RWPE1 (cell line): ENCODE measurements at places on chromosomes 3 and 15.

GRCh38 chr3:113084777-113085176 is 94.0 kb downstream of the GTPBP8 start:
- peak; percentile 32 for DNase-seq

GRCh38 chr3:5809586-5810246 is 622.2 kb downstream of the EDEM1 start:
- DNase-seq: no peak

DNA sequence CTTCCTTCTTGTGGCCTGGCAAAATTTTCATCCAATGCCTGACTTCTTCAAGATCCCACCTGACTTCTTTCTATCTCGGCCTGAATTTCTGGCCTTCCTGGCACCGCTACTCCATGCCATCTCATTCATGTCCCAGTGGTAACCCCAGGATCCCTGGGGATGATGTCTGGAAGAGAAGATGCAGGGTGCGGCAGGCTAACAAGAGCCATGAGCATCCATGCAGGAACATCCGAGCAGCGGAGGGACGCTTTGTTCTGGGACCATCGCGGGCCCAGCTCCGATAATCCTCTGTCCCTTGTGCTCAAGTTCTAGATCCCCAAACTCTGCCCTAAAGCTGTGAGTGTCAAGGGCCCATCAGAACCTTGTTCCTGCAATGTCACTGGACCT is 10.9 kb downstream of the MYL3 start:
- DNase-seq: no peak

DNA sequence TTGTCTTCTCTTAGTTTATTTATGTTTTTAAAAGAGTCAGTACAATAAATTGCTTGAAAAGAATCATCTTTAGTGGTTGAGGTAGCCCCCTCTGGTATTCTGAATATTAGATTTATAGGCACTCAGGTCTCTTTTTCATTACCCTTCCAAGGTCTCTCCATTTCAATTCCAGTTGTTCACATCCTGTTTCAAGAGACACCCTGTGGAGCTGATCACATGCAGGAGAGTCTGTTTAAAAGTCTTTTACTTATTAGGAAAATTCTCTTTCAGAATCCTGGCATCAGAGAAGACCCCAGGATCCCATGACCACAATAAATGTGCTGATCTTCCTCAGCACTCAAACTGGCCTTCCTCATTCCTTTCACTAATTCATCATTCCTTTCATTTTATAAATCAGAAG is 195.7 kb downstream of the ZIC4 start:
- DNase-seq: no peak

- DNase-seq: no peak
These were observed 15.2 kb downstream of the ITPR1 start for GRCh38 chr3:4508048-4508981.

GRCh38 chr3:9615003-9615628 is 34.2 kb upstream of the MTMR14 start:
- no peak for DNase-seq
